Left kidney (tissue), 8 donors: ENCODE measurements at places on chromosomes 12 and 14.

GRCh38 chr14:105076296-105076804, 11.1 kb upstream of the GPR132 start:
- DNase-seq = no peak

DNA sequence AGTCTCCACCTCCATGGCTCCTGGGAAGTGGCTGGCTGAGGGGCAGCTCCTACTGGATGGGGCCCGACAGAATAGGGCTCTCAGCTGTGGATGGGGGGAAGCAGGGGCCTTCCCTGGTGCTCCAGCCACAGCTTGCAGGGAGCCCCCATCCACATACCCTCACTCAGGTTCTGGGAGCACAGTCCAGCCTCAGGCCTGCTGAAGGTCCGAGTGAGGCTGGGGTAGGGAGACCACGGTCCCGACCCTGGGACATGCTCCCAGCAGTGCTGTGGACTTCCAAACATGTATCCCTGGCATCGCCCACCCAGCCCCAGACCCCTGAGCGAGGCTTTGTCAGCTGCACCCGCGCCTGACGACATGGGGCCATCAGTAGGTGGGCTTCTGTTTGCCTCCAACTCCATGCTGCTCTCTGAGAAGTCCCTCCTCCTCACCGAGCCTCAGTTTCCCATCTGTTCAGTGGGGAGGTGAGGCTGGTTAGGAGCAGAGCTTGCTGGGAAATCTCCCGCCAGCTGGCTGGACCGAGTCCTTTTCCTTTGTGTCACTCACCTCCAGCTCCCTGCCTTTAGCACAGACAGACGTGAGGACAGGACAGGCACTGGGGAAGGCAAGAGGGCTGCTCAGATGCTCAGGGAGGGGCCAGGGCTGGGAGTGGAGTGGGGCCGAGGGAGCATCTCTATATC, 9.1 kb upstream of the ATG101 start:
- DNase-seq = no peak

DNA sequence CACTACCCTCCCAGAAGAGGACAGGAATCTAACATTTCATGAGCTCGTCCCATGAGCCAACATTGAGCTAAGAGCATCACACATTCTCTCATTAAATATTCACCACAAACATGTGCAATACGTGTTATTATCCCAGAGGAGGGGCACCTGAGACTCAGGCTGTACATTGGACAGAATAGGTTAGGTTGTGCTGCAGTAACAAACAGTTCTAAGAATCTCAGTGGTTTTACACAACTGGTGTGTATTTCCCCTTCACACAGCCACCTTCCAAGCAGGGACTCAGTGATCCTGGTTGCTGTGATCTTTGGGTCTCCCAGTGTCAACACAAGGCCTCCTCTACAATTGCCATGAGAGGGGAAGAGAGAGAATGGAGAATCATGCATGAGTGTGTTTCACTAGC, 15.0 kb upstream of the ACTN1 start:
- DNase-seq = no peak

- DNase-seq = no peak
Observed at GRCh38 chr12:31773867-31774266, 45.0 kb upstream of the AMN1 start.

DNA sequence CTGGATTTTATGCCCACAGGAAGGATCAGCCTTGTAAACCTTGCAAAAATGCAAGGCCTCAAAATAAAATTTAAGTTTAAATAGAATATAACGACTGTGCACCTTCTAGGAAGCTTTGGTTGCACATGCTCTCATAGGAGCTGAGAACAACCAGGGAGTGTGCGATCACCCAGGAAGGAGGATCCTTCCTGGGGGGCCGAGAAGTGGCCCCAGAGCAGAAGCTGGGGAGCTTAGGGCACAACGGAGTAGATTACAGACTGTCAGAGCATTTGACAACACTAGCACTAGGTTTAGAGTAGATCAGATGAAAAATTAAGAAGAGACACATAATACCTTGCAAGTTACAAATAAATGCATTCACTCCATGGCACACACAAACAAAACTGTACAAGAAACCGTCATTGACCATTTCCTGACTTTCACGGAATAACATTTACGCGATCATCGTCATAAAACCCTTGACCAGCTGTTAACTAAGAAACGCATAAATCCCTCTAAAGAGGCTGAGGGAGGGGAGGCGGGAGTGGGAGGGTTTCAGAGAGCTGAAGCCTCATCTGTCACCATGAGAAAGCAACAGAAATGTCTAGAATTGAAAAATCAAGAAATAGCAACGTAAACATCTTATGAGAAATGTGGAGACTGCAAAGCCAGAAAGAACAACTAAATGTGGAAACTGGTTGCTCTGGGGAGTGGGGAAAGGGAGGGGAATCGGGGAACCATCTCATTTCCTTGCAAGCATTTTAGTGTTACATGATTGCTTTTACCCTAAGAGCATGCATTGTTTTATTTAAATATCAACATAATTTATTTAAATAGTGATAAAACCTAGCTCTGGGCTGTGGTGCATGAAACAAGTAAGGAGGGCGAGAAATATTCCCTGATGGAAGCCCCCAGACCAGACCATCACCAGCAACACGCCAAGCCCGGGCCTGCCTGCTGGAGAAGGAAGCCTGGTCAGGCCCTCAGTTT, 13.1 kb upstream of the CCDC85C start:
- DNase-seq = no peak

DNA sequence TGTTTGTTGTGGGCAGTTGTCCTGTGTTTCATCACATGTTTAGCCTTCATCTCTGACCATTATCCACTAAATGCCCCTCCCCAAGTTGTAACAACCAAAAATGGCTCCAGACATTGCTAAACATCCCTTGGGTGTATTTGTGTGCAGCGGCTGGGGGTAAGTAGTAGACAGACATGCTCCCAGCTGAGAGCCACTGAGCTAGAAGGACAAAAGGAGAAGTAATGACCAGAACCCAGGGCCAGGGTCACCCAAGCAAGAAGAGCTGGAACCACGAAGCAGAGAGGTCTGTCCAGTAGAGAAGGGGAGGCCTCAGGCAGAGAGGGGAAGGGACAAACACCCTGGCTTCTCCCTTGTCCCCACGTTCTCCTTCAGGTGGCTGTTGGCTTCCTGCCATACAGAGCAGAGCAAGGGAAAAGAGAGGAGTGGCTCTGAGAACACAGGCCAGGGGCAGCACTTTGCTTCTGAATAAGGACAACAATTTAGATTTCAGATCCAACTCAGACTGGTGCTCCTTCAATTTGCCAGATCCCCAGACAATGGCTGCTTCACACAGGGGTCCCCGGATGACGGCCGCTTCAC, 55.2 kb downstream of the NDUFA12 start:
- no peak for DNase-seq

DNA sequence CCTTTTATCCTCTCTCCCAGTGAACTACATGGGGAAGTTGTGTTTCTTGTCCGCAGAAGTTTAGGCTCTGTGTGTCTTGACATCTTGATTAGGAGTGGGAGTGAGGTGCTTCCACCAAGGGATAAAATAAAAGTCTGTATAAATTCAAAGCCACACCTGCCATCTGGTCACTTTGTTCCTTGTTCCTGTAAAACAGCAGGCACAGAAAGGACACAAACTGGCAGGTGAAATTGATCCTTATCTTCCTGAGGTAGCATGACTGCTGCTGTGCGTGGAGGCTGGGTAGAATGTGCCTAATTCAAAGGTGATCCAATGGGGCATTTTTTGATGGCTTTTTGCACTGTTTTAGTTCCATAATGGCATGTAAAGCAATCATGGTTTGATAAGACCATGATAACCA, 104.3 kb upstream of the KITLG start:
- DNase-seq = no peak

DNA sequence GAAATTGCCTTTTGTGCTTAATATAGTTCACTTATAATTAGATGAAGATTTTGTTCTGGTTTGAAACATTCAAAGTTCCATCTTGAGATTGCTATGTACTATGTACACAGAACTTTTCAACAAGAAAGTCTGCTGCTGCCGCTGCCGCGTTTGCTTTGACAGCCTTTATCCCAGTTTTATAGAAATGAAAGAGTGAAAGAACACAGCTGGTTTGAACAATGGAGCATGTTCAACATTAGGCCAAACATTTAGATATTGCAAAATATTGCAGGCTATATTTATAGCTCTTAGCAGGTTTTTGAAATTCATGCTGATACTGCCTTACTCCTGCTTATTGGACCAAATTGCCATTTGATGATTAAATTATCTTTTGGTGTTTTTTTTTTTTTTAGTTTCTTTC, 299.8 kb upstream of the PRKD1 start:
- no peak for DNase-seq

- DNase-seq = no peak
Observed at GRCh38 chr12:1927751-1928351, 9.4 kb upstream of the CACNA2D4 start.

GRCh38 chr12:104498211-104498801, 41.6 kb downstream of the CHST11 start:
- DNase-seq = no peak

DNA sequence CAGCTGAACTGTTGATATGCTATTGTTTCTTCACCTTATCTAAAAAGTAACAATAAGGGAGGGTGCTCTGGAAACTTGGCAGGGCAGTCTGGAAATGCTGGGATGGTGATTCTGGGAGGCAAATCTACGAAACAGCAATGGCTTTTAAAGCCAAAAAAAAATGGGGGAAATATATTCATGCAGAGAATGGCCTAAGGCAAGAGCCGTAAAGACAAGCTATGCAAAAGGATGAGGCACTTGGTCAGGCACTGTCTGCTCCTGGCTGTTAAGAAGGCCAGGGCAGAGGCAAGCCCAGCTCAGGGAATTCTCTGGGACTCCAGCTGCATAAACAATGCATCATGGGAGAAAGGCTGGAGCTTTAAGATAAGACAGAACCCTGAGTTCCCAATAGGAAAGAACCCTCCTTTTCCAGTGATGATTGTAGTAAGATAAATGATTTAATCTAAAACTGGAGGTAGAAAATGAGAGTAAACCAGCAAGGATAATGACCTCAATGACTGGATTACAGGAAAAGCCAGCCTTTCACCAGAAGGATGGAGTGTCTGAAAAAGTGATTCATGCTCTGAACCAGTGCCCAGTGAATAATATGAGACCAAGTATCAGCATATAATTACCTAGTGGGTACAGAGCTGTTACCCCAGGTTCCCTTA, 46.0 kb downstream of the ITPR2 start:
- no peak for DNase-seq

GRCh38 chr14:91378930-91379578, 38.6 kb downstream of the CCDC88C start:
- no peak for DNase-seq

GRCh38 chr14:42334931-42335330, 728.3 kb downstream of the LRFN5 start:
- DNase-seq = no peak

GRCh38 chr12:116142936-116143898, 134.3 kb downstream of the MED13L start:
- DNase-seq = no peak
